Left renal cortex interstitium (tissue), 4 donors: ENCODE measurements at places on chromosomes 6 and 20.

DNA sequence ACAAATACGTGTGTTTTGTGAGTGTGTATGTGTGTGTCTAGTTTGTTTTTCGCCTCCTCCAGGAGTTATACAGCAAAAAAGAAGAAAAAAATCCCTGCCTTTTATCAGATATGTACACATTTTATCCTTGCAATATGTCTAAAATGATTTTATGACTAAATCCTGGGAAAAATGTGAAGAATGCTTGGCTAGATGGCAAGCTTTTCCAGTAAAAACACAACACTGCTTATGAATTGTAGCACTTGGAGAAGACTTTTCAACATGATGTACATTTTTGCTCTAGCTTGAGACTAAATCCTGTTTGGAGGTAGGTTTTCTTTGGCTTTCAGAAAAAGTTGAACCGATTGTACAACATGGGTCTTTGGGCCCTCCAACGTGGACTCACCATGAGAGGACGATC is 160.2 kb downstream of the GMPR start:
- DNase-seq: no peak

- no peak for DNase-seq
These were observed 104.5 kb upstream of the CARMIL1 start for GRCh38 chr6:25174678-25175077.

DNA sequence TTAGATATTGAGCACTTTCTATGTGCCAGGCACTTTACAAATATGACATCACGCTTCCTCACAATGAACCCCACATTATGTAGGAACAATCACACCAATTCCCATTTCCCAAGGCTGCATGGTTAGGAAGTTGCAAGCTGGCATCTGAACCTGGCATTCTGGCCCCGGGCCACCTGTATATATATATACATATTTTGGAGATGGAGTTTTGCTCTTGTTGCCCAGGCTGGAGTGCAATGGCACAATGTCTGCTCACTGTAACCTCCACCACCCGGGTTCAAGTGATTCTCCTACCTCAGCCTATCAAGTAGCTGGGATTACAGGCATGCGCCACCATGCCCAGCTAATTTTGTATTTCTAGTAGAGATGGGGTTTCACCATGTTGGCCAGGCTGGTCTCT is 30.4 kb downstream of the SRC start:
- DNase-seq: no peak

DNA sequence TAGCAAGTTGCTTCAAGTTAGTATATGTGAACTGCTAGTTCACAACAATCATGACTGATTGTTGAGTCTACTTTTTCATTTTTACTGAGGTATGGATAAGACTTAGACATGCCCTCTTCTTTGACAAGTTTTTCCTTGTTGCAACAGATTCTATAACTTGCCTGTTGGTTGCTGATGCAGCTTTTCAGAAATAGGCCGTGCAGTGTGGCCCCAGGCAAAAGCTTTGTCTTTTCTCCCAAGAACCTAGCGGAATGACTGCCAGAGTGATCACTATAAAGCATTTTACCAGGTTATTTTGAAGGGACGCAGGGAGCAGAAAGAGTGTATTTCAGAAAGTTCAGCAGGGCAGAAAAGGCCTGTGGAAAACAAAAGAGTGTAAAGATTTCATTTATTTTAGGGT is 16.0 kb downstream of the HECA start:
- DNase-seq: no peak

DNA sequence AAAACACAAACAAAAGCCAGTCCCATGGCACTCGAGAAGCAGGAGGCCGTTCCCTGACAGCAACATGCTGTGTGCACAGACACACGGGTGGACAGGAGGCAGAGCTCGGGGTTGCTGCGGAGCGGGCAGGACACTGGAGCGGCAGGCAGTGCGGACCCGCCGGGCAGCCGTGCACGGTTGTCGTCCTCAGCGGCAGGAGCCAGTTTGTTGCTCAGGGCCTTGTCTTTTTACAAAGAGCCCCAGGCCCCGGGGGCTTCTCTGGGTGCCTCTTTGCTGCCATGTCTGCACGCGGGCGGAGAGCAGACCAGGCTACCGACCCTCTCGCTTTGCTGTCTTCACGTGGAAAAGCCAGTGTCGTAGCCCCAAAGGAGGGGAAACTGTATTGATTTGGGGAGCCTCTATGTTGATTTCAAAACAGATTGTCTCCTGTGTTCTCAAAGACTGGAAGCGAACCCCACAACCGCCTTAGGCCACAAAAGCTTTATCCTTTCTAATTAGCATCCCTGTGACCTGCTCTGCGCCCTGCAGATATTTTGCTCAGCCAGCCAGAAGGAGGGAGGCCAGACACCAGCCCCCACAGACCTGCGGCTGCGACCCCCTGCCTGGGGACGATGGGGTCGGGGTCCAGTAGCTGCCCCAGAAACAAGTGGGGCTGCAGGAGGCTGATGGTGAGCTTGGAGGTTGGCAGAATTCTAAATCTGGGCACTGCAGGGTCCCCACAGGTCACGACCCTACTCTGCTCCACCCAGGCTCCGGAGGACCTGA is 50.2 kb downstream of the ERMARD start:
- DNase-seq: no peak

DNA sequence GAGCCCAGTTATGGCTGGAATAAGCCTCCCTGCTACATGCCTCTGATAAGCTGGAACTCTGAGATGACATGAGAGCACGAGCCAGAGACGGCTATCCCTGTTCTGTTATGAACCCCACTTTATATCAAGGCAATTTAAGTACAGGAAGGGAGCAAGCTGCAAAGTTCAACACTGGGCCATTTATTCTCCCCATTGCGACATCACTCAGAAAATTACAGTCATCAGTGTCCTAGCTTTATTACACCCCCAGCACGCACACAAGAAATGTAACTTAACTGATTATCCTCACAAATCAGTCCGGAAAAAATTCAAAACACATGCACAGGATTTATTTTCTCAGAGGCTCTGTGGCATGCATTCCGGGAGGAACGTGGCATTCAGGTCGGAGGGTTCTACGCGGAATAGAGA is 125.3 kb upstream of the SLC2A12 start:
- no peak for DNase-seq

GRCh38 chr6:36224918-36225461 is 28.4 kb downstream of the BRPF3 start:
- DNase-seq: no peak

DNA sequence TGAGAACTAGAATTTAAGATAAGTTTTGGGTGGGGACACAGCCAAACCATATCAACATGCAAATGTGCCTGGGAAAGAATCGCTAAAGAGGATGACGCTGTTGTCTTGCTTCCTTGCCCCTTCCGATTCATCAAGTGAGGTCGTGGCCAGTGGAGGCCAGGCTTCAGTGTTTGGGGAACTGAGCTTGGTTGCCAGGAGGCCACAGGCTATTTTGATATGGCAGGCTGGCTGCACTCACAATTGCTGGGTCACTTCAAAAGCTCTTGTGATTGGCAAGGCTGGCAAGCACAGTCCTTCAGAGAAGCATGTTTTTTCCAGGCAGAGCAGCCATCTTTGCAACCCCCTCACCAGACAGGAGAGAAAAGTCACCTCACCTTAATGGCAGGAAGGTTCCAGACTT is 45.8 kb downstream of the SAMD5 start:
- DNase-seq: no peak

DNA sequence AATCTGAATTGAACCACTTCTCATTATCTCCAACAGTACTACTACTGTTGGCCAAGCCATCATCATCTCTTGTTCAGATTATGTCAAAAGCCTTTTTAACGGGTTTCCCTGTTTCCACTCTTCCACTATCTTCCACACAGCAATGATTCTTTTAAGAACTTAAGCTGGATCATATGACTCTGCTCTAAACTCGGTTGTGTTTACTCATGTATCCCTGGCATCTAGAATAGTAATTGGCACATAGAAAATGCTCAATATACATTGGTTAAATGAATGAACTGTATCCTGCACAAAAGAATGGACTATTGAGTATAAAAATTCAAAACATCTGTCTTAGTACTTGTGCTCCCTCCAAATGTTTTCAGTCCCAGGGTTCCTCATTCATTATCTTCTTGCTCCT is 2.8 kb upstream of the COX7A2 start:
- DNase-seq: no peak

GRCh38 chr6:291204-291696 is 1.0 kb upstream of the DUSP22 start:
- no peak for DNase-seq

GRCh38 chr6:79186564-79186963 is 47.9 kb downstream of the HMGN3 start:
- DNase-seq: no peak

DNA sequence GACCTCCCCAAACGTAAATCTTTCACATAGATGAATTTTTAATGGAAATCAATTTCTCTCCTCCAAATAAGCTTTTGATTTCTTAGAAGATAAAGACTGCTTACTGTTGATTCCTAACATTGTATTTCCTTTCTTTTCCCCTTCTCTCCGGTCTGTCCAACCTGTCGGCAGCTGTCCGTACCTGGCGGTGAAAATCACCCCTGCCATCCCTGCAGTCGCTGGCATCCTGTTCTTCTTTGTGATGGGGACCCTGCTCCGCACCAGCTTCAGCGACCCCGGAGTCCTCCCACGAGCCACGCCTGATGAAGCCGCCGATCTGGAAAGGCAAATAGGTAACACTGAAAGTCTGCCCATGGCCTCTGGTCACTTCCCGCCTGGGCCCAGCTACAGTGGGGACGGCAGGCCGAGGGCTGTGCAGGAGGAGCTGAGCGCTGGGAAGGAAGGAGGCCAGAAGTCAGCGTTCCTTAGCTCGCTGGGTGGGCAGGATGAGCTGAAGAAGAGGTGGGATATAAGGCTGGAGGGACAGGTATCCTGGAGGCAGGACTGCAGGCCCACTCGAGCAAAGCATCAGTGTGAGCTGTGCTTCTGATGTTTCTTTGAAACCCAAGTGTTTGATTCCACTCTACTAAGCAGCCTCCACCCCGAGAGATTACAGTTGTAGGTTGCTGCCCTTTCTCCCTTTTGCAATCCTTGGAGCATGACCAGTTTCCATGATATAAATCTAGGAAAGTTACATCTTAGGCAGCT is 161.6 kb downstream of the ZDHHC14 start:
- DNase-seq: no peak

GRCh38 chr20:58669287-58670006 is 18.4 kb downstream of the STX16 start:
- DNase-seq: no peak

- no peak for DNase-seq
These were observed 325.6 kb downstream of the BTBD3 start for GRCh38 chr20:12243327-12243726.

DNA sequence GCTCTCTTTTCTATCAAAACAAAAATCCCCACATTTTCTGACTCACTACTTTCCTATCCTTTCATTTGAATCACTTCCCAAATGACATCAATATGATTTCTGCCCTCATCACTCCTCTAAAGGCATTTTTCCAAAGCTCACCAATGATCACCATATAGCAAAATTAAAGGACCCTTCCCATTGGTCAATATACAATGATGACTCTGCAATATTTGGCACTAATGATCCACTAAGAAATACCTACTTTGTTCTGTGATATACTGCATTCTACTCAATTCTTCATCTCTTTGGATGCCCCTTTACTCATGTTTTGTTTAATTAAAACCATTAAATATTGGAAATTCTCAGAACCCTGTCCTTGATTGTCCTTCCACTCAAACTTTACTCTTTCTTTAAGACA is 200.3 kb upstream of the PTCHD4 start:
- DNase-seq: no peak

- DNase-seq: no peak
These were observed 187.5 kb upstream of the SPTLC3 start for GRCh38 chr20:12821249-12821648.

- DNase-seq: no peak
These were observed 74.6 kb downstream of the SULF2 start for GRCh38 chr20:47710665-47711045.

DNA sequence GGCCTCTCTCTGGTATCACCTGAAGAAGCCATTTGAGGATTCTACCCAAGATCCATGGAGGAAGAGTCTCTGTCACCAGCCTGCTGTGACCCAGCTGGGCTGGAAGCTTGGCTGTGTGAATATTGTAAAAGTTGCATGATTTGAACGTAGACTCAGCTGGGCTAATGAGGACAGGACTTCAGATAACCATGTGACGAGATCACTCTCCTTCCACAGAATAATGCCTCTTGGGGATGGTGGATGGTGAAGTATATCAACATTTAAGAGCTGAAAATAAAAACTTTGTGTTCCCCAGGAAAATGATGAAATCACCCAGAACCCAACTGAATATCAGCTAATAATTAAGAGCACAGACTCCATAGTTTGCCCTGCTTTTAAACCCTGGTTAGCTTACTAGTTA is 427.9 kb downstream of the CD83 start:
- DNase-seq: no peak

DNA sequence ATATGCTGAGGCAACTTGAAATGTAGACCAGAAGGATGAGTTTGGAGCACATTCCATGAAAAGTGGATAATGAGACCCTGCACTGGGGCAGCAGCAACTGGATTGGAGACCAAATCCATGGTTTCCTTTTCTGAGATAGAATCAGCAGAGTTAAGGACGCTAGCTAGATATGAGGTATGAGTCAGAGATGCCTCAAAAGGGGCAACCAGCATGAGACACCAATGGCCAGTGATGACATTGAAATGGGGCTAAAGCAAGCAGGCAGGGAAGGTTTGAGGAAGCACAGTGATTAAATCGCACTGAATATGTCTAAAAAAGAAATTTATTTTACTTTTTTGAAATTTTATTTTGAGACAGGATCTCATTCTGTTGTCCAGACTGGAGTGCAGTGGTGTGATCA is 802.4 kb downstream of the TFAP2A start:
- DNase-seq: no peak

GRCh38 chr6:786946-787763 is 94.2 kb upstream of the EXOC2 start:
- no peak for DNase-seq

DNA sequence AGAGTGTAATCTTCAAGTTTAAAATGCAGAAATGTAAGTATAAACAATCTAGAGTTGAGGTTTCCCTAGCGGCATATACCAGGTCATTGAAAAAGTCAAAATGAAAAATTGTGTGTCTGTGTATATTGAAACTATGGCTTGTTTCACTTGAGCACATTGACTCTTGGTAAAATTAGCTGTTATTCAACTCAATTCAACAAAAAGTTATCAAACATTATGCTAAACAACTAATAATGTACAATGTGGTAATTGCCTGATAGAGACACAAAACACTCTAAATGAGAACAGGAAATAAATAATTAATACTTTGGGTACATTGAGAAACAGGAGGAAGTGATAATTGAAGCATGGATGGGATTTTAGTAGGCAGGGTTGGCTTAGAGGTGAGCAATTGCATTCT is 444.8 kb downstream of the CDKAL1 start:
- DNase-seq: no peak

DNA sequence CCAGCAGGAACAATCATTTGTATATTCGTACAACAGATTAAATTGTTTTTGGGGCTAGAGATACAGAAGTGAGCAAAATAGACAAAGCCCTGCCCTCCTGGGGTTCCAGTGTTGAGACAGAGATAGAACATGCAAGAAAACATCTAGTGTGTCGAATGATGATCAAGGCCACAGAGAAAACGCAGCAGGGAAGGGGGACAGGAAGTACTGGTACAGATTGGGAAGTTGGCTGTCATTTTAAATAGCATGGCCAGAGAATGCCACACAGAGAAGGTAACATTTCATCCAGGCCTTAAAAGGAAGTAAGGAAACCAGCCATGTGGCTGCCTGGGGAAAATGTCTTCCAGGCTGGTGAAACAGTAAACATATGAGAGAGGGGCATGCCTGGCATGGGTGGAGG is 202.6 kb upstream of the MYLIP start:
- no peak for DNase-seq

- no peak for DNase-seq
These were observed 296.7 kb downstream of the TFAP2C start for GRCh38 chr20:56925831-56926170.
